Fibroblast of skin of left quadriceps (primary cell): ENCODE measurements at places on chromosomes 16 and 17.

GRCh38 chr17:46262271-46262670 is 32.7 kb upstream of the LRRC37A start:
- no peak for DNase-seq

DNA sequence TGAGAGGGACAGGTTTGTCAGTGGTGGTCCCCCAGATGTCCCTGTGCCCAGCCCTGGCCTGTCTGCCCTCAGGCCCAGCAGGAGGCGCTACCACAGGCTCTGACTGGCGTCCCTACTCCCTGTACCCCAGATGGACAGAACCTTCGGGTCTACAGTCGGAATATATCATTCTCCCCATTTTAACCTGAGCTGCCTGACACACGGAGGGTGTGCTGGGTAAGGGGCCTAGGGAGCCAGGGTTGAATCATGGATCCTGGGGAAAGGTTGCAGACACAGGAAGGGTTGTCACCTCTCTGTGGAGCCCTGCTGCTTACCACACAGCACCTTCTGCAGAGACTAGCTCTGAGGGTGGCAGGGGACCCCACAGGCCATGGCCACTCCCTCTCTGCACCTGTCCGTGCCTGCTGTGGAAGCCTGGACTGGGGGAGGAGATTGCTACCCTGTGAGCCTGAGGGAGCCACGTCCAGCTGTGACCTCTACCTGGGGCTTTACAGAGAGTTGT is 162.2 kb upstream of the ZNF267 start:
- DNase-seq = no peak

DNA sequence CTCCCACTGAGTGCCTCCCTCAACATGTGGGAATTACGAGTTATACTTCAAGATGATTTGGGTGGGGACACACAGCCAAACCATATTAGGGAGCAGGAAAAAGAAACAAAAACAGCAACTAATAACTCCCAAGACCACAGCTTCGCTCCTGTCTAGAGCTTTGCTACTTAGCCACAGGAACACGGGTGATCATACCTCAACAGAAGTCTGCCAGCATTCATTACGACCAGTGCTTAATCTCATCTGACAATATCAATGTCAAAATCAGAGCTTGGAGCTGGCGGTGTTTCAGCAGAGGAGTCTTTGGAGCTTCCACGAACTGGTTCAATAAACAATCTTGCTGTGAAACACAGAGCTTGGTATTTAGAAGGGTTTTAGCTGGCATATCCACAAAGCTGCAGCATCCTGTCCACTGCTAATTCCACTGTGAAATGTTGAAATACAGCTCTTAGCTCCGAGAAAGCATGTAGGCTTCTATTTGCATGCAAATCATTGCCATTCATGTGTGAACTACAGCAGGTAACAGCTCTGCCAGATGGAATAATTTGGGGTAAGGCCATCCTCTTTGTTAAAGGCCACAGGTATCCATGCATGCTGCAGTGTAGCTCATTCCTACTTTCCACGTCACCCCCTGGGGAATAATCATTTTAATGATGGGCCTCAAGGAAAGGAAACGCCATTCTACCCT is 128.4 kb upstream of the GOT2 start:
- DNase-seq = no peak

DNA sequence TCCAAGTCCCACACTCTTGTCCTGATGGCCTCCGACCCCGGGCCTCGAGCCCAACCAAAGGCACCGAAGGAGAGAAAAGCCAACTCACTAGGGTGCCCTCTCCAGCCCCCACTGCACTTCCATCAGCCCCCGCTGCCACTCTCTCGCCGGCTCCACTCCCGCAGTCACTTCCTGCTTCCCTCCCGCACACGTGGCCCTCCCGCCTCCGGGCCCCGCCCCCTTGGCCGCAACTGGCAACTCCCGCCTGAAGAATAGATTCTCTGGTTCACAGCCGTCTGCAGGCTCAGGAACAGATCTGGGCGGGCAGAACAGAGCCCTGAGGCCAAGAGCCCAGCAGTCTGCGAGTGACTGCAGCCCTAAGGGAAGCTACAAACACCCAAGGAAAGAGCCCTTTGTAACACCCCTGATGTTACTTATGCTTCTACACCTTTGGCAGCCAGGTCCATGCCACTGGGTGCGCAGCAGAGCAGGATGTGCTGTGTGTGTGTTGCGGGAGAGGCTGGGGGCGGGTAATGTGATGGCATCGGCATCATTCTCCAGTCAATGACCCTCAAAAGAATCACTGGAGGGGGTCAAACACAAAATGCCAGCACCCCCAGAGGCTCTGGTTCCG is at the start of gene SLC39A11:
Gene SLC39A11 (minus strand): TSS at position 166 of the 613 bp plus-strand sequence. CDS start 3,924 bp downstream, outside the sequence.
- DNase-seq = peak; percentile 81

DNA sequence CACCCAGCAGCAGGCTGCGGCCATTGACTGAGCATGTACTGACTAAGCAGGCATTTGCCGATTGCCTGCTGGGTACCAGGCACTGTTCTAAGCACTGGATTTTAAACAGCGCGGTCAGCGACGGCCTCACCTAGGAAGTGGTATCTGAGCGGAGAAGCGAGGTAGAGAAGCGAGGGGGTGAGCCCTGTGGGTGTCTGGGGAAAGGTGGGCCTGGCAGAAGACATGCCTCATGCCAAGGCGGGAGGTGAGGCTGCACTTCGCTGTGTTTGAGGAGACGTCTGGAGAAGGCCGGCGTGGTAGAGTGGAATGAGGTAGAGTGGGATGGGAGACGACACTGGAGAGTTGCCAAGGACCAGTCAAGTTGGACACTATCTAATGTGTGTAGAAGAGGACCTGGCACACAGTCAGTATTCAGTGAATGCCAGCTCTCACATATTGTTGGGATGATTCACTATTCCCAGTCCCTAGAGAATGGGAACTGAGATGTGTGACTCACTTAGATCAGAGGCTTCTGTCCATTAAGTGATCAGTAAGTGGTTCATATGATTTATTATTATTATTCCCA is 14.4 kb downstream of the SYCE1L start:
- DNase-seq = peak; percentile 78

- no peak for DNase-seq
Measured at GRCh38 chr16:86217001-86217890, 293.1 kb upstream of the FOXF1 start.

DNA sequence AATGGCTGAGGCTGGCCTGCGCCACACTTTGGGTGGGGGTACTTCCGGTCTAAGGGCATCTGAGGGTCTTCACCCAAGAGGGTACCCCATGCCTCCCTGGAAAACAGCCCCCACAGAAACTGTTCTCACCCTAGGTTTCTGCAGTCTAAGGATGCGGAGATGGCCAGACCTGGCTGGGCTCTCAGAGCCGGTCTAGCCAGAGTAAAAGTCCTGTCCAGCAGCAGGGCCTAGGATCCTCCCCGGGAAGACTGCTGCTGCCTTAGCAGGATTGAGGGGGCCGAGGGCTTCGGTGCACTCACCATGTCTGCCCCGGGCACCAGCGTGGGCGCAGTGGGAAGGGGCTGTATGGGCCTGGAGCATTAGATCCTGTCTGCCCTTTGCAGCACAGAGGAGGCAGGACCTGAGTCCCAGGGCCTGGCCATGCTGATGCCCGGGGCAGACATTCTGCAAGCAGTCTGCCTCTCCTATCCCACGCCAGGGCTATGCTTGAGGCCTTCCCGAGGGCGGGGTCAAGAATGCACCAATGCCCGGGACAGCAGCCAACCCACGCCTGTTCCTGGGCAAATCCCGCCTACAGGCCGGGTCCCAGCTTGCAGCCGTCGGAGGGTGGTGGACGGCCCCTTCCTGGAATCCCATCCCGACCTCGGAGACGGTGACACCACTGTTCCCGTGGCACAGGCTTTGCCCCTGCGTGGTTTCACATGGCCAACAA is 54.7 kb downstream of the CBFA2T3 start:
- no peak for DNase-seq

DNA sequence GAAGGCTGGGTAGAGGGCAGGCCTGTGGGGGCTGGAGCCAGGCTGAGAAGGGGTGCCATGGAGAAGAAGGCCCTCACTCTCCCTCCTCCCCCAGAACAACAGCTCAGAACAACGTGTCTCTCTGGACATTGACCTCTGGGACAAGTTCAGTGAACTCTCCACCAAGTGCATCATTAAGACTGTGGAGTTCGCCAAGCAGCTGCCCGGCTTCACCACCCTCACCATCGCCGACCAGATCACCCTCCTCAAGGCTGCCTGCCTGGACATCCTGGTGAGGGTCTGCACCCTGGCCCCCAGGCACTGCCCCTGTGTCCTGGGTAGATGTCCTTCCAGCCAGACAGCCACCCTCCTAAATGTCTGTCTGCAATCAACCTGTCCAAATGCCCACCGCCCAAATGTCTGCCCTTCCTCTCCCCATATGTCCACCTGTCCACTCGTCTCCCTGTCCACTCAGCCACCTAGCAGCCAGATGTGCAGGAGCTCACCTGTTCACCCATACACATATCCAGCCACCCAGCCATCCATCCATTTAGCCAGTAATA is 12.2 kb downstream of the GJD3 start:
- no peak for DNase-seq
